ENCODE measurements at places on chromosomes 11 and 22.

DNA sequence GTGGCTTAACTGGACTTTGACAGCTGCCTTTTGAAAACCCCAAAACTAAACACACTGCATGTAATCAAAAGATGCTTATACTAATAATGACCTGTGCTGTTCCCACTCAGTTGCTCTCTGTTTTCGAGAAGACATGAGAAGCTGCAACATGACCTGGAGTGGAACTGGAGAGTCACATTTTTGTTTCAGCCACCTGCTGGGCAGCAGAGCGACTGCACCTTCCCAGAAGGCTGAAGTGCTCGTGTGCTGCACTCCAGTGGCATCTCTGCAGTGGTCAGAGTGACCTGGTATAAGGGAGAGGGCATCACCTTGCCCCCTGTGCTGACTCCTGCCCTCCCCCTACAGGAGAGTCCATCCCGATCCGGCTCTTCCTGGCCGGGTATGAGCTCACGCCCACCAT lies 8.6 kb downstream of the THYN1 start:
- peak; percentile 29 for DNase-seq

GRCh38 chr11:74756571-74756970 lies 7.9 kb downstream of the RNF169 start:
- no peak for DNase-seq

- DNase-seq, result no peak
These were observed 70.1 kb downstream of the LIF start for GRCh38 chr22:30176431-30176830.

DNA sequence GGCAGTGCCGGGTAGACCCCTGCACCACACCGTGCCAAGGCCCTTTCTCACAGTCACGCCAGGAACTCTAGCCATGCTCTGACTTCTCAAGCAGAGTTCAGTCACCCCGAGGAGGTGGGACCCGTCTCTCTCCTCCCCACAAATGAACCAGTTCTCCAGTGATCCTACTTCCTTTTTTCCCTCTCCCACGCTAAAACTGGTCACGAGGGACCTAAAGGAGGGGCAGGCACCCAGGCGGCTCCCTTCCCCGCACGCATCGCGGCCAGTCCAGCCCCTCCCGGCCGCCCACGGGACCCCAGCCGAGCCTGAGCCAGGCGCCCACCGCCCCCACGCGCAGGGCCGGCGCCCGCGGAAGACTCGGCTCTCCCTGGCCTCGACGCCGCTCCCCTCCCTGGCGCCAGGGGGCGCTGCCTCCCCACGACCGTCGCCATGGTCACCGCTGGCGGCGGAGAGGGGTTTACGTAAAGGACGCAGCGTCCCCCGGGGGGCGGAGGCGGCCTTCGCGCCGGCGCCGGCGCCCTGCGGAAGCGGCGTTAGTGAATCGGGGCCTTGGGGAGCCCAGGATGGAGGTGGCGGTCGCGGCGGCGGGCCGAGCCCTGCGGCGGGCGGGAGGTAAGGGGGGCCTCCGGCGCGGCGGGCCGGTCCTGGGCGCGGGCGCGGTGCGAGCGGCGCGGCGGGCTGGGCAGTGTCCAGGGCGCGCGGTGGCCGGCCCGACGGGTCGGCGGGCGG lies at the start of gene DAGLA:
Gene DAGLA, plus strand, starts transcription at position 499 of the 729 bp plus-strand sequence. CDS start 39,765 bp downstream, outside the sequence.
- peak; percentile 71 for DNase-seq

DNA sequence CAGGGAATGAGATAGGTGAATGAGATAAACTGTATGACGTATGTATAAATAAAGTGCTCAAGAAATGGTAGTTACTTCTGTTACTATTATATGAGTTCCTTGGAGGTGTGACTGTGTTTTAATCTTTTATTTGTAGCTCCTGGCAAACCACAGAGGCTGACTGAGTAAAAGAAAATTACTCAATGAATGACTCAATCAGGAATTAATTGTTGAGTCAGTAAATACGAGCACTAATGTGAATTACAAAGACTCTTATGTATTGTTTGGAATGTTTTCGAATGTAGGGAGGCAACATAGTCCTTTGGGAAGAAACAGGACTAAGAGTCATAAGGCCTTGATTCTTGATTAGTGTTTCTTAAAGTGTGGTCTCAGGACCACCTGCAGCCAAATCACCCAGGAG lies 51.1 kb upstream of the BLID start:
- DNase-seq, result no peak

- DNase-seq, result no peak
These were observed 101.6 kb downstream of the MAML2 start for GRCh38 chr11:96241331-96241841.

DNA sequence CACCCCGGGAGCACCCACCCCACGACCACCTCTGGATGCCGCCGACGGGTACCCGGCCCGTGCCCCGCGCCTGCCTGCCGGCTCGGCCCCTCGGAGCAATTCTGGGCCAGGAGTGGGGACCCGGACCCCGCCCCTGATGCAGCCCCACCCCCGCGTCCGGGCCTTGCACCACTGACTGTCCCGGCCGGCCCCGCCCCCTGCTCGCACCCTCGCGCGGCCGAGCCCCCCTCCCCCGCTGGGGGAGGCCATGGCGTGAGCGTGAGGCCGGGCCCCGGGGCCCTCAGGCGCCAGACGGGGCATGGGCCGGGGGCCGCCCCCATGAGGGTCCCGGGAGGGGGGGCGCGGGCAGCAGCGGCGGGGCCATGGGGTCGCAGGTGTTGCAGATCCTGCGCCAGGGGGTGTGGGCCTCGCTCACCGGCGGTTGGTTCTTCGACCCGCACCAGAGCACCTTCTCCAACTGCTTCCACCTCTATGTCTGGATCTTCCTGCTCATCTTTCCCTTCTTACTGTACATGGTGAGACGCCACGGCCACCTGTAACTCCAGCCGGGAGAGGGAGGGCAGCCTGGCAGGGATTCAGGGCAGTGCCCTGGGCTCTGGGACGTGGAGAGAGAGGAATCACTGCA lies 486 bp downstream of the PCNX3 start:
- no peak for DNase-seq

DNA sequence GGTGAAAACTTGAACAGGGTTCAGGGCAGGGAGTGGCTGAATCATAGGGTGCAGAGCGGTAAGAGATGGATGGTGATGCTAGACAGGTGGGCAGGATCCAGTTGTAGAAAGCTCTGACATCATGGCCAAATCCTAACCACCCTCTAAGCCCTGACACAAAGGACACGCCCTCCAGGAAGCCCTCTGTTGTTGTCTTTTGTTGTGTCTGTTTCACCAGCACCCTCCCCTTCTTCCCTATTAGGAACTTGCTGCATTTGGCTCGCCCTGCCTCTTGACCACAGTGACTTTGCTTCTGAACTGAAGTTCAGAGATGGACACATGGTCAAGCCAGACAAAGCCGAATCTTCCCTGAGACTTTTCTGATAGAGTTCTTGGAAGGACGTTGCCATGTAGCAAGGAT lies 14.2 kb upstream of the APOL6 start:
- DNase-seq, result no peak

DNA sequence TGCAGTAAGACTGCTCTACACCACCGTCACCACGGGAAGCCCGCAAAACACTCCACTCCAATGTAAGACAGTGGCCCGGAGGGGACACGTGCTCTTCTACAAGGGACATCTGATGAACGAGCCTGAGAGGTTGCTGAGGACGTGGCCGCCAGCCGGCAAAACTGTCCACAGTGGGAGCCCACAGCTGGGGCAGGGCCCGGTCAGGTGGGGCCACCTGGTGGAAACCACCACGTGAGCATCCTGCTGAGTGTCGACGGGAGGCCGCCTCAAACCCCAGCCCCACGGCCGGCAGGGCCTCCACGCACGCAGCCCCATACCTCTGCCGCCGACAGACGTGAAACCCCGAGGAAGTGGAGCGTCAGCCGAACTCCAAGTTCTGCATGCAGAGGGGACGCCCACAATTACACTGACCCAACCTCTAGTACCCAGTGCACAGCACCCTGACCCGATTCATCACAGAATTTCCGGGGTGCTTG lies 42.6 kb downstream of the BRD1 start:
- no peak for DNase-seq

DNA sequence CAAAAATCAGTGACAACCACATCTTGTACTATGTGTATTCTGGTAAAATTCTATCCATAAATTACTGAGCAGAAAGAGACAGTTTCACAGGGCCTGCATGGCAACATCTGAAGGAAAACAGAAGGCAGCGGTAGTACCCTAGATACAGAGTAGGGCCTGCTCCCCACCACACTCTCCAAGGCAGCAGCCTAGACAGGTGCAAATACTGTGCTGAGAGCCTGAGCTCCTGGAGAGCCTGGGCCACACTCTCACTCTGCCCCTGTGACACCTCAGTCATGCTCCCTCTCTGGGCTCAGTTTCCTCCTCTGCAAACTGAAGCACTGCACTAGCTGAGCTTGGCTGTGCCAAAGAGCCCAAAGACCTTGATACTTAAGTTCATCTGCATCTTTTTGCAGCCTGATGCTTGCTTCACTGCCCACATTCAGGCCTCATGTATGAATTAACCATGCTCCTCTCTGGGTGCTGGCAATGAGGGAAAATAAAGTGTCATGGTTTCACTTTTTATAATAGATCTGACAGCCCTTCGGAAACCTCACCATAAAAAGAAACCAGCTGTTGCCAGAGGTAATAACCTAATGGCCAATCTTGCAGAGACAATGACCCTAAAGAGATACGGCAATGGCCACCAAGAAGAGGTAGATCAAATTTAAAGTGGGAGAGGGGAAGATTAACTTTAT lies 104.7 kb downstream of the PLEKHA7 start:
- DNase-seq, result no peak

DNA sequence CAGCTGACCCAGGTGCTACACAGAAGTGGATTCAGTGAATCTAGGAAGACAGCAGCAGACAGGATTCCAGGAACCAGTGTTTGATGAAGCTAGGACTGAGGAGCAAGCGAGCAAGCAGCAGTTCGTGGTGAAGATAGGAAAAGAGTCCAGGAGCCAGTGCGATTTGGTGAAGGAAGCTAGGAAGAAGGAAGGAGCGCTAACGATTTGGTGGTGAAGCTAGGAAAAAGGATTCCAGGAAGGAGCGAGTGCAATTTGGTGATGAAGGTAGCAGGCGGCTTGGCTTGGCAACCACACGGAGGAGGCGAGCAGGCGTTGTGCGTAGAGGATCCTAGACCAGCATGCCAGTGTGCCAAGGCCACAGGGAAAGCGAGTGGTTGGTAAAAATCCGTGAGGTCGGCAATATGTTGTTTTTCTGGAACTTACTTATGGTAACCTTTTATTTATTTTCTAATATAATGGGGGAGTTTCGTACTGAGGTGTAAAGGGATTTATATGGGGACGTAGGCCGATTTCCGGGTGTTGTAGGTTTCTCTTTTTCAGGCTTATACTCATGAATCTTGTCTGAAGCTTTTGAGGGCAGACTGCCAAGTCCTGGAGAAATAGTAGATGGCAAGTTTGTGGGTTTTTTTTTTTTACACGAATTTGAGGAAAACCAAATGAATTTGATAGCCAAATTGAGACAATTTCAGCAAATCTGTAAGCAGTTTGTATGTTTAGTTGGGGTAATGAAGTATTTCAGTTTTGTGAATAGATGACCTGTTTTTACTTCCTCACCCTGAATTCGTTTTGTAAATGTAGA lies 1.7 kb downstream of the MALAT1 start:
- DNase-seq, result no peak

DNA sequence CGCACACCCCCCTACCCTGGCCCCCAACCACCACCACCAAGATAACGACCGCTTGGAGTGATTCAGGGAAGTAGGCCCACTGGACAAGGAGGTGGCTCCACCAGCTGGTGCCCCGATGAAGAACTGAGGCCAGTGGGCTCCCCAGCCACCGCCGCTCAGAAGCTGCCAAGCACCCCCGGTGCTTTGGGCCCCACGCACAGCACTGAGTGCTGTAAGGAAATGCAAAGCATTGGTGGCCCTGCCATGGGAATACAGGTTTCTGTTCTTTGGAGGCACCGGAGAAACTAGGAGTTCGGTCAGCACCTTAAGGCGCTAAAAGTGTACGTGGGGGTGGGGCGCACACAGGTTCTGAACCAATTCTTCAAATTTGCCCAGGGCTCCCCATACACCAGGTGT lies 664 bp upstream of the PRSS23 start:
- no peak for DNase-seq

Measured in naive thymus-derived CD8-positive, alpha-beta T cell (primary cell).